Epithelial cell of proximal tubule (primary cell): ENCODE measurements at places on chromosomes 16 and 17. TPM values are rescaled to one million over a fixed set of nuclear protein-coding genes. Genes with fewer than 3 reads are reported as not detected.

- DNase-seq: no peak
Measured at GRCh38 chr17:4908301-4908700, 5.4 kb upstream of the CHRNE start.

- no peak for DNase-seq
Measured at GRCh38 chr17:40525294-40525693, 23.9 kb upstream of the TNS4 start.

SDK2 gene
- 0.07 and 0.12 TPM in 2 replicates for total RNA-seq

KRT222 gene
- not detected in 2 replicates for total RNA-seq

ORC6 gene
- 34.1 and 47.6 TPM in 2 replicates for total RNA-seq

EIF1 gene
- 59.0 and 86.7 TPM in 2 replicates for total RNA-seq

CCL15 gene
- not detected in 2 replicates for total RNA-seq
